ENCODE measurements at places on chromosomes 4 and X.
A peak's percentile ranks its signal among the peaks of the same experiment; 100 is the strongest.

- peak; percentile 83 for DNase-seq
Measured at GRCh38 chr4:173529477-173530325, at the start of gene HAND2. HAND2 (minus strand) TSS chr4:173530229; CDS start chr4:173529289, 940 bp downstream.

- no peak for DNase-seq
Measured at GRCh38 chr4:85818700-85819099, 343.8 kb downstream of the ARHGAP24 start.

GRCh38 chr4:102639598-102639997 lies 121.2 kb downstream of the MANBA start:
- DNase-seq, result no peak

DNA sequence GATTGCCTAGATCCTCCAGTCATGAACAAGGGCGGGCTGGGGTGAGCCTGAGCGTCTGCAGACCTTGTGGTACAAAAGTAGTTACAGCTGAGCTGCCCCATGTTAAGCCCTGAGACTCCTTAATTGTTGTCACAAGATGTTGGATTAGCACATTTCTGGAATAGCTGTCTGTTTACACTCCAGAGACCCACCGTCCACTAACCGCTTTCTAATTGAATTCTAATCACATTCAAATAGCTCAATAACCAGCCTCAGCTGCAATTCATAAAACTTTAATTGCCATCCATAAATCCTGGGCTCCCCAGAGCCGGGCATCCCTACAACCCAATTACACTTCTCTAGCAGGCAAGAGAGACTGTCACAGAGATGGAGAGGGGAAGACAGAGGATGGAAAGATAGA lies 1.6 kb upstream of the GSX2 start:
- no peak for DNase-seq

GRCh38 chr4:35166466-35166865 lies 1077.8 kb downstream of the ARAP2 start:
- no peak for DNase-seq

DNA sequence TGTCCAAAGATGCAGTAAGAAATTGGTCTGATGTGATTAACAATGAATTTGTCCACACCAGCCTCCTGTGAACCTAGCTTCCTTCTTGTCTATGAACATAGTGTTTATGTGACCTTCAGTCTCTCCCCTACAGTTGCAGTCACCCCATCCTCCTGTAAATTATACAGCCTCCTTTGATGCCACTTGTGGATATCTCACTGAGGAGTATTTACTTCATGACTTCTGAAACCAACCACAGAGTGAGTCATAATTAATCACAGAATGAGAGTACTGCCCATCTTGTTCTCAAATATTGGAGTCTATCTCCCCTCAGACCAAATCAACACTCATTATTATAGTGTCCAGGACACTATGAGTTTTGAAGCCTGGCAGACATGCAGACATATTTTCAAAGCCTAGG lies 27.3 kb upstream of the XAGE2 start:
- DNase-seq, result no peak

- no peak for DNase-seq
Measured at GRCh38 chrX:72685018-72685417, 29.1 kb downstream of the PHKA1 start.

DNA sequence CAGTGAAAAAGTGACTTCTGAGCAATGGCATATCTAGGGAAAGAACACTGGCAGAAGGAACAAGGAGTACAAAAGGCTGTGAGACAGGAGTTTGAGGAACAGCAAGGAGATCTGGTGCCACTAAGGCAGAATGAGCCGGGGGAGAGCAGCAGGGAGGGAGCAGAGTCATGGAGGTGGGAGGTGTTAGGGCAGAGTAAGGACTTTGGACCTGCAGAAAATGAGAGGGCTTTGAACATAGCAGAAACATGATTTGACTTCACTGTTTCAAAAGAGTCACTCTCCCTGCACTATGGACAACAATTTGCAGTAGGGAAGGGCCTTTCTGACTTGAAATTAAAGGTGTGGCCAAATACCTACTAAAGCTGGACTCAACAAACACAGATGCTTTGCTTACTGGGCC lies 356.2 kb downstream of the ADGRL3 start:
- DNase-seq, result no peak

- peak; percentile 62 for DNase-seq
Measured at GRCh38 chr4:118033148-118034052, 886 bp upstream of the NDST3 start.

DNA sequence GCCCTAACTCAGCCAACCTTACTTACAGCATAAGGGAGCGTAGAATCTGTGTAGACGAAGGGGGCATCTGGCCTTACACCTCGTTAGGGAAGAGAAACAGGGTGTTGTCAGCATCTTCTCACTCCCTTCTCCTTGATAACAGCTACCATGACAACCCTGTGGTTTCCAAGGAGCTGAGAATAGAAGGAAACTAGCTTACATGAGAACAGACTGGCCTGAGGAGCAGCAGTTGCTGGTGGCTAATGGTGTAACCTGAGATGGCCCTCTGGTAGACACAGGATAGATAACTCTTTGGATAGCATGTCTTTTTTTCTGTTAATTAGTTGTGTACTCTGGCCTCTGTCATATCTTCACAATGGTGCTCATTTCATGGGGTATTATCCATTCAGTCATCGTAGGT lies 14.6 kb downstream of the PLP1 start:
- no peak for DNase-seq

GRCh38 chr4:170672381-170672965 lies 582.7 kb upstream of the AADAT start:
- no peak for DNase-seq

DNA sequence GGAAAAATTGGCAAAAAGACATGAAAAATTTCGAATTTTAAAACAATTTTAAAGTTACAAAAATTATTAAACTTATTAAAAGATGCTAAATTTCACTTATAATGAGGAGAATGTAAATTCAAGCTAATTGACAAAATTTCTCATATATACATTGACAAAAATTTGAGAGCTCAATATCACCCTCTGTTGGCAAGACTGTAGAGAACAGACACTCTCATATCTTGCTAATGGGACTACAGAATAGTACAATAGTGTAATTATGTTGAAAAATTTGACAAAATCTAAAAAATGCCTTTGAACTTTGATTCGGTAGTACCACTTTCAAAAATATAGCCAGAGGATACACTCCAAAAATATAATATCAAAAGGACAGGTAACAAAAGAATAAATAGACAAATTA lies 29.8 kb downstream of the DCAF8L2 start:
- no peak for DNase-seq

- DNase-seq, result no peak
Measured at GRCh38 chr4:127479031-127479622, 153.6 kb upstream of the INTU start.

- DNase-seq, result no peak
Measured at GRCh38 chr4:158999166-158999682, 103.7 kb upstream of the RAPGEF2 start.

GRCh38 chr4:1266881-1267763 lies 18.2 kb upstream of the CTBP1 start:
- DNase-seq, result no peak

DNA sequence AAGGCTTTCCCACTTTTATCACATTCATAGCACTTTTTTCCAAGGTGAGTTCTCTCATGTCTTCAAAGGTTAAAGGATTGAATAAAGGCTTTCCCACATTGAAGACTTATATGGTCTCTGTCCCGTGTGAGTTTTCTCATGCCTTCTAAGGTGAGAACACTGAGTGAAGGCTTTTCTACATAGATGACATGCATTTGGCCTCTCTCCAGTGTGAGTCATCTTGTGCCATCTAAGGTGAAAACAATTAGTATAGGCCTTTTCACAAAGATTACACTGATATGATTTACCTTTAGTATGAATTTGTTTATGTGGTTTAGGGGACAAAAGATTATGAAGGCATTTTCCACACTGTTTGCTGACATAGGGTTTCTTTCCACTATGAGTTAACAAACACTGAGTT lies 21.2 kb downstream of the USP17L30 start:
- no peak for DNase-seq

DNA sequence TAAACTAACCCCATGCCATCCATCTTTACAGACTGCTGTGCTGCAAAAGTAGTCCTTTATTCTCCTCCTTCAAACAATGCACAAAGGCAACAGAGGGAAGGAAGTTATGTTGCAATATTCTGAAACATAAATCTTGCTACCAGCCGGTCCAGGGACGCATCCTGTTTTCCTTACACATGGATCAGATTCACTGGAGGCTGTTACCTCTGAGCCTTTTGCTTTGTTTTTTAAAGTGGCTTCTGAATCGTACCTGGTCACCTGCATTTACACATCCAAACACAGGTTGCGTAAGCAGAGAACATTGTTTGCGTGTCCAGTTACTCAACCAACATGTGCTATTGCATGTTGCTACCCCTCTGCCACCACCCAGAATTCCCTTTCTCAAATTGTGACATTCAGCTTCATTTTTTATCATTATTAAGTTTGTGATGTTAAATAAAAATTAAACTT lies 8.8 kb downstream of the PPARGC1A start:
- DNase-seq, result no peak

DNA sequence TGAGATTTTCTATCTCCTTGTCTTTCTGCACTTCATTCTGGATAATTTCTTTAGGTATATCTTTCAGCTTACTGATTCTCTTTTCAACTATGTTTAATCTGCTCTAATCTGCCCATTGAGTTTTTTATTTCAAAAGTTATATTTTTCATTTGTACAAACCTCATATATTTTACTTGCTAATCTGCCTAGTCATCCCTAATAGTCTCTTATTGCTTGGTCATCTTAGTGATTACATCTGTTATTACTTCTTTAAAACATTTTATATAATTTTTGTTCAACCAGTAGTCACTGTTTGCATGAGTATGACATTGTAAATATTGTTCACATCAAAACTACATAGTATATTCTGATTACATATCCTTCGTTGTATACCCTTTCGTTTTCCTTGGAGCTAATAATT lies 32.4 kb downstream of the KANTR start:
- DNase-seq, result no peak

GRCh38 chr4:57117491-57117890 lies 7.3 kb upstream of the IGFBP7 start:
- no peak for DNase-seq

DNA sequence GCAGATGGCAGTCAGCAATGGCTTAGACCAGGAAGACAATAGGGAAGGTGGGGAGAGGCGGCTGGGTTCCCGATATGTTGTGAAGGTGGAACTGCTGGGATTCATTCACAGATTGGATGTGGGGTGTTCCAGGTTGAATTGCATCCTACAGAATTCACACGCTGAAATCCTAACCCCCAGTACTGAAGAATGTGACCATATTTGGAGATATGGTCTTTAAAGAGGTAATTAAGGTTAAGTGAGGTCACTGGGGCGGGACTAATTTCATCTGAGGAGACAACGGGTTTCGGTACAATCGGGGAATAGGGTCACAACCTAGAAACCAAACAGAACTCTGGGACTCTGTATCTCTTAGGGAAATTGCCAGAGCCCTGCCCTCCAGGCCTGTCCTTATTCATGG lies 5.3 kb upstream of the CHRNA9 start:
- DNase-seq, result no peak

DNA sequence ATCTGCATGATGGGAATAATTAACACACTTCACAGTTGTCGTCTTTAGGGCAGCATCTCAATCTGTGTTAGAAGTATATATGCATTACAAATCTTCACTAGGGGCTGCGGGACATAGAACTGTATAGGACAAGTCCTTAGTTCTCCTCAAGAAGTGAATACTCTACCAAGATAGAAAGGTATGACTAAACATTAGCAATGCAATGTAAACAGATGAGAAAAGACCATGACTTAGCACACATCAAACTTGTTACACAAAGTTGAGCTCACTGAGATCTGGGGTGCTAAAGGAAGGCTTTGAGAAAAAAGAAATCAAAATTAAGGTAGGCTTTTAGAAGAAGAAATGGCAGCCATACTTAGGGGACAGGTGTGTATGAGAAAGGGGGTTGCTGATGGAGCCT lies 182.1 kb upstream of the MAP3K15 start:
- no peak for DNase-seq

DNA sequence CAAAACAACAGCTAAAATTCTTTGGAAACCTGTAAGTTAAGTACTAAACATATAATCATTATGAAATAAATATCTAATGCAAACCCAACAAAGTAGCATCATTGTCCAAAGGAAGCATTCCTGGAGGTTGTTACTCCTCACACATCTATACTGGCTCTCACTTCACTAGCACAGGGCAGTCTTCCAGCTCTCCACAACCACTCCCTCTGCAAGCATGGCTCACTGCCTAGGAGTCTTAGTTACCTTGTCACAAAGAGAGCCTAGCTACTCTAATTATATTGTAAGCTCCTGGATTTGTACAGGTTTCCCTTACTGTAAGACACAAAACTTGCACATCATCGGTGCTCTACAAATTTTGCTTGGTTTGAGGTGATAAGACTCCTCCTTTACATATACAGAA lies 76.1 kb downstream of the AMMECR1 start:
- DNase-seq, result peak; percentile 44

GRCh38 chr4:76993787-76994641 lies 44.5 kb downstream of the SEPTIN11 start:
- DNase-seq, result peak; percentile 54

- DNase-seq, result no peak
Measured at GRCh38 chrX:39144956-39145355, 343.7 kb downstream of the MID1IP1 start.

DNA sequence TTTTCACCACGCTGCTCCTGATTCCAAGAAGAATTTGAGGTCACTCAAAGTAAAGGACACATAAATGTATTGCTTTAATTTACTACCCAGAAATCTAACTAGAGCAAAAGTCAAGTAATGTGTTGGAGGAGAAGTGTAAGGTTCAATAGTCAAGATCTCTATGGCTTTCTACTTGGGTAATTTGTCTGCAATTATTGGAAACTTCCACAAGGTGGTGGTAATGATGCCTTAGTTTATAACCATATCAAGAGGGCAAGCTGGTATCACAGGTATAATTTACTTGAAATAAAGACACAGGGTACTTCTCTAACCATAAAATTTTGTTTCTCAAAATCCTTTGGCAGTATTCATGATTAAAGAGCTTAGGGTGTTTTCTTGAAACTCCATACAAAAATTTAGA lies 10.2 kb upstream of the GRIA3 start:
- DNase-seq, result no peak

GRCh38 chr4:168995537-168996295 lies 14.3 kb downstream of the CBR4 start:
- DNase-seq, result no peak

GRCh38 chrX:136130931-136131833 lies 16.2 kb upstream of the FHL1 start:
- no peak for DNase-seq

DNA sequence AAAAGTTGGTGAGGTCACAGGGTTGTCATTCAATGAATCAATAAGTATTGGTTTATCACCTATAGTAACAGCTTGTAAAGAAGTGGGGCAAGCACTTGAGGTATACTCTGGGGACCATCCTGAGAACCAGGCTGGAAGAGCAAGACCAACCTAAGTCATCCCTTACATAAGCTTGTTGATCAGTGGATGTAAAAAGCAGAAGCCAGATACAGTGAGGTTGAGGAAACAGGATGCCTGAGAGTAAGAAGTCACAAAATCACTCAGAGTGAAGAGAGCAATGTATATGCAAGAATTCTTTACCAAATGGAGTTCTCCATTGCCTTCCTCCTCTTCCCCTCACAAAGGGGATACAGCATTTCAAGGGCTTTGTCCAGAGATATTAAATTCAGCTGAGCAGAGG lies 76.3 kb upstream of the PACRGL start:
- no peak for DNase-seq

- no peak for DNase-seq
Measured at GRCh38 chr4:185846505-185847150, 34.6 kb upstream of the SORBS2 start.

GRCh38 chrX:41688156-41688555 lies 617 bp upstream of the GPR34 start:
- no peak for DNase-seq
